ENCODE measurements at places on chromosomes 4 and X. TPM values are rescaled to one million over a fixed set of nuclear protein-coding genes. Genes with fewer than 3 reads are reported as not detected.

PNMA3 gene
- total RNA-seq = 9.8 TPM

UGT8 gene
- 6.3 TPM for total RNA-seq

JADE3 gene
- total RNA-seq = 18.8 TPM

NWD2 gene
- 0.05 TPM for total RNA-seq

STATH gene
- total RNA-seq = not detected

CCSER1 gene
- 11.9 TPM for total RNA-seq

Data from neural crest cell (in vitro differentiated cells).